Ascending aorta (tissue), 2 donors: ENCODE measurements at places on chromosomes 6 and 20. TPM values are rescaled to one million over a fixed set of nuclear protein-coding genes. Genes with fewer than 3 reads are reported as not detected.

DNA sequence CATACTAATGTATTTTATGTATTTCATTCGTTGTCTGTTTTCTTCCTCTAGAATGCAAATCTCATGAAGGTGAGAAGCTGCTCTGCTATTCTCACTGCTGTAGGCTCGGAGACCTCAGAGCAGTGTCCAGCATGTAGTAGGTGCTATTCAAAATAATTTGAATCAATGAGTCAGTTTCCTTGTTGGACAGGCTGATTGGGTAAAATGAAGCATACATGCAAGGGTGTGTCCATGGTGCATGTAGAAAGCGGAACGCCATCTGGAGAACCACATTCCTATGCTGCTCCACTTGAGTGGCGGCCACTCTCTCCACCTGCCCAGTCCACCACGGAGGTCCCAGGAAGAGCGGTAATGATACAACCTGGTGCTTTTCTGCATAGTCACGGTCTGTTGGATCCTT, 412.1 kb downstream of the QKI start:
- no peak for DNase-seq

GRCh38 chr6:134309983-134310605, 7.8 kb downstream of the SGK1 start:
- no peak for DNase-seq

DNA sequence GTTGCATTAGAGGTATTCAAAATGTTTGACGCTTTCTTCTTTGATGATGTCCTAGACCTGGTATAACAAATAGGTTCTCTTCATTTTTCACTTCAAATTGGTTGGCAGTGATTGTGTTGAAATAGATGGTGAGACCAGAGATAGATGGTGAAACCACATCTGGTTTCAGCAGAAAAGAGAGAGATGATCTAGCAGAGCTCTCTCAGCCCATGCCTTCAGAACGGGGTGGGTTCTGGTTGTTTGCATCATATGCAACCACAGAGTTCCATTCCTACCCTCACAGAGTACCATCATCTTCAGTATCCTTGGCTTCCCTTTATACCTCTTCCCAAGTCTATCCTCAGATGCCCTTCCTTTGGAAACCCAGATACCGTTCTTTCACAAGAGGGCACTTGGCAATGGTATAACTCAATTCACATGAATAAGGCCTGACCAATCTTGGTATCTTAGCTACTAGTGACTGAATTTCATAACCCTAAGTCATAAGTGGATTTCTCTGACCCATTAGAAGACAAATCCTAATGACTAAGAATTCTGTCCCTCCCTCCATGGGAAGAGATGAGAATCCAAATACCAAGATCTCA, 93.7 kb downstream of the UBE3D start:
- no peak for DNase-seq

- DNase-seq, result no peak
Observed at GRCh38 chr6:44115866-44116265, 11.4 kb downstream of the MRPL14 start.

ANGPT4 gene
- total RNA-seq, result 5.7 TPM

DNA sequence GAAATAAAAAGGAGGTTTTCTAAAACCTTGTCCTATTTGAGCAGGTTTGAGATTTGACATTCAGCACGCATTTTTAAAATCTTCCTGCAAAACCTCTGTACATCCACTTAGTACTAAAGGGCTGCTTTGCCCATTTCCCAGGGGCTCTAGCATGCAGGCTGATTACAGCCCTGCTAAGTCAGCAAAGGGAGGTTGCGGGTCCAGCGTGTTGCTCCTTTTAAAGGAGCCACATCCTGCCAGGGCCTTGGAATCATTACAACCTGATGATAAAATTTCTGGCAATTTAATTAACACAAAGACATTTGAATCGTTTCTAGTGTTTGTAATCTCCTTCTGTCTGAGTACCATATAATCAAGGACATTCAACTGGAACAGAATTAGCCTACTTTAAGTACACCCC, 455.1 kb upstream of the CITED2 start:
- DNase-seq, result no peak

CAGE1 gene
- not detected for total RNA-seq

- no peak for DNase-seq
Observed at GRCh38 chr6:23647045-23647444, 479.0 kb upstream of the NRSN1 start.

- no peak for DNase-seq
Observed at GRCh38 chr20:17626217-17627007, 55.6 kb downstream of the RRBP1 start.

SLC16A10 gene
- 7.8 TPM for total RNA-seq

SNX3 gene
- 112 TPM for total RNA-seq

DNA sequence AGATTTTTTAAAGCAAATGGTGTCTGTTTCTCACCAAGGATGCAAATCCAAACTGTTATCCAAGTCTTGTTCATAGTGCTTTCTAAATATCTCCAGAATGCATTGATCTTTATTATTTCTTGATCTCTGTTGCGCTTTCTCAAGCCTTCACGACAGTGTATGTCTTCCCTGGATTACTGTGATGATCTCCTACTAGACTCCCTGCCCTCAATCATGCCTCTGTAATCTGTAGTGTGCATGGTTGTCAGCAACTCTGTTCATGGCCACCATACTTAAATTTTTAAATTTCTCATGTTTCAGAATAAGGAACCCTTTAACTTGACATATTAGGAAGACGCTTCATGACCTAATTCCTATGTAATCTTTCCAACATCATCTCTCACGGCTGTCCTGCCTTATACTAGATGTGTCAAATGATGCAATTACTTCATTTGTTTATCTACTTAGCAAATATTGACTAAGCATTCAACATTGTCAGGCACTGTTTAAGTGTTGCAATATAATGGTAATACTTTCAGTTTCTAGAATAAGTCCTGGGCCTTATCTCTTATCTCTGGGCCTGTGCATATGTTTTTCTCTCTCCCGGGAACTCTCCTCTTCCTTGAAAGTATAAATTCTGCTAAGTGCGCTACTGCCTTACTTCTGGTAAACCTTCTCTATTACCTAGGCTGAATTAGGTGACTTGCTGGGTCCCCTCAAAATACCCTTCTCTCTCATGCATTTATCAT, 25.6 kb upstream of the AHI1 start:
- DNase-seq, result no peak

DNA sequence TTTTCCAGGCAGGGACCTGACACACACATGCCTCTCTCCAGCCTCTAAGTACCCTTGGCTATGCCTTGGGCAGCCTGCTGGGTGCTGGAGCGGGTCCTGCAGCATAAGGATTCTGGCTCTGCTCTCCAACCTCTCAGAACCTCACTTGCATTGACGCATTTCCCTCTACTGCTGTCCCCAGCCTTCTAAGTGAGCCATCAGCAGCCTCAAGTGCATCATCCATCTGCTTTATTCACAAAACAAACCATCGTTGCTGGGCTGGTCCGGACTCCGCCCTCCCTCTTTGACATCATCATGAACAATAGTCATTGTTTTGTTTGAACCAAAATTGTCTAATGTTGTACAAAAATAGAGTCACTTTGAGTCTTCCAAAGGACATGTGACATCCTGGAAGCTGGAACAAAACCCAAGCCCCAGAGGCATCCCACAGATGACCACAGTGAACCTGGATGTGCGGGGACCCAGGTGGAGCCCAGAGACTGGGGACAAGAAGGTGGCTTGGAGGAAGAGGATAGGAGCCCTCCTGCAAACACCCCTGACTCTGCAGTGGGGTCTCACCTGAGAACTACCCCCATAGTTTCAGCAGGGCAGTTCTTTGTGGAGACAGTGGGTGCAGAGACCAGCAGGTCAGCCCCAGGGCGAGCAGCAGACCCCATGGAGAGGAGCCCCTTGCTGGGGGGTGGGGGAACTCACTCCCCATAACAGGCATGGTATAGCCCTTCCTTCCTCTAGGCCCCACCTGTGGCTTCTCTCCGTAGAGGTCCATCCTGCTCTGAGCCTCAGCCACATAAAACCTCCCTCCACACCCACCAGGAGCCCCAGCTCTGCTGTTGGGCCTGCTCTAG, 230.1 kb downstream of the SYNDIG1 start:
- no peak for DNase-seq

DNA sequence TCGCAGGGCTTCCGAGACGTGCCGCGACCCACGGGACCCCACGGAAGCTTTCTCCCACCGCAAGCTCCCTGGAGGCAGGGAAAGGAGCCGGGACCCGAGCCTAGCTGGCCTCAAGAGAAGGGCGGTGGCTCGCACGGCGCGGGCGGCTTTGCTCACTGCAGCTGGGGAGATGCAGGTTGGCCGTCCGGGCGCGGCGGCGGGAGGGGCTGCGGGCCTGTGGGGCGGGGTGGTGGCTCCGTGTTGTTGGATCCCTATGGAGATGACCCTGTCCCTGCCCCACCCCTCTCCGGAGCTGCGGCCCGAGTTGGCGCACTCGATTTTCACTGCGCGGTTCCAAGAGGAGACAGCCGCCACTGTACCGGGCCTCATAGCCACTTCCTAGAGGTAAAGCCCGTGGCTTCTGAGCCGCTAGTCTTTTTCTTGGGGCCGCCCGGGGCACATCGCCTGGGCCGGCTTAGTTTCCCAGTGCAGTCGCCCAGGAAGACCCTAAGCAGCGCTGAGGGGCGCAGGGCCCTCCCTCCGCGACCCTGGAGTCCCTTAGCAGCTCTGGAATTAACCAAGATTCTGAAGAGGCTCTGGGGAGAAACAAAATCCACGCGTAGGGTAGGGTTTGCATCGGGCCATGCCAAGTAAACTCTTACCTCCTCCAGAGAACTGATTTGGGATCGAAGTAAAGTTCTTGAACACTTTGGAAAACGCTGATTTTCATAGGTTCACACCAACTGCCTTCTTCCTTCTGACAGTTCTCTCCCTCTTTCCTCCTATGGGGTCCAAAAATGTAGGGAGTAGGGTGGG, at the start of gene ECT2L:
Gene ECT2L, plus strand, starts transcription at position 279 of the 795 bp plus-strand sequence. CDS start 17,188 bp downstream, outside the sequence.
- DNase-seq, result peak; percentile 70

DNA sequence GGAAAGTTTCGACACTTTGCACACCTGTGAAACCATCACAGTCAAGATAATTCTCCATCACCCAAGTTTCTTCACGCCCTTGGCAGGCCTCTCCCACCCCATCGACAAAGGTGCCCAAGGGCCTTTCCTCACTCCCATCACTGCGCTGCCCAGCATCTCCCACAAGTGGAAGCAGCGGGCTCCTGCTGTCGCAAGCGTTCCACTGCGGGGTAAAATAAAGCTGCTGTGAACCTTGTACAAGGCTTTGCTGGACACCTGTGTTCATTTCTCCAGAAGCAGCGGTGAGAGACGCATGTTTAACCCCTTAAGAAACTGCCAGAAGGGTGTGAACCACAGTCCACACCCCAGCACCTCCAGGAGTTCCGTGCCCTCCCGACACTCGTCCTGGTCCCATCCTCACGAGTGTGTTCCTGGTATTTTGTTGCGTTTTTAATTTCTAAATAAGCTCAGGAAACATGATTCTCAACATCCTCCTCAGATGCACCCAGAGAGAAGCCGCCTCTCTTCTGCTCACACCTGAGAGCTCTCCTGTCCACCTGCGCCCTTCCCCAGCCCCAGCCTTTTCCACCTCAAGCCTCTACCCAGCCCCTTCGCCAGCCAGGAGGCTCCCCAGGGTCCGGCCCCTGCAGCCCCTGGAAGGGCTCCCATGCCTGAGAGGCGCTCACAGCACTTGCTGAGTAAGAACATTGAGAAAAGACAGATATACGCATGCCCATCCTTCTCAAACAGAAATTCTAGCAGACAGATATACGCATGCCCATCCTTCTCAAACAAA, 97.5 kb downstream of the TAF4 start:
- no peak for DNase-seq

DNA sequence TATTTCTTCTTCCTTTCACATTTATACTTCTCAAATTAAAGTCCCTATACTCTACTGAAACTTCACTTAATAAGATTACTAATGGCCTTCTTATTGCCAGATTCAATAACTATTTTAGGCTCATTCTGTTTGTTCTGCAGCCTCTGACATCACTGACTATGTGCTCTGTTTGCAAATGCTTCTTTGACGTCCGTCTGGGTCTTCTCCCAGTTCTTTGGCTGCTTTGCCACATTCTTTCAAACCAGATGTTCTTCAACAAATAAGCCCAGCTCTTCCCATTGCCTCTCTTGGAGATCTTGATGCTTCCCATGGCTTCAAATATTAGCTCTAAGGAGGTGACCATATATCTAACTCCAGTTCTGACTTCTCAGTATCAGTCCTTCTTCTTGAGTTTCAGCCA, 117.4 kb downstream of the BTBD9 start:
- DNase-seq, result no peak

KIAA1755 gene
- total RNA-seq, result 15.2 TPM

DNA sequence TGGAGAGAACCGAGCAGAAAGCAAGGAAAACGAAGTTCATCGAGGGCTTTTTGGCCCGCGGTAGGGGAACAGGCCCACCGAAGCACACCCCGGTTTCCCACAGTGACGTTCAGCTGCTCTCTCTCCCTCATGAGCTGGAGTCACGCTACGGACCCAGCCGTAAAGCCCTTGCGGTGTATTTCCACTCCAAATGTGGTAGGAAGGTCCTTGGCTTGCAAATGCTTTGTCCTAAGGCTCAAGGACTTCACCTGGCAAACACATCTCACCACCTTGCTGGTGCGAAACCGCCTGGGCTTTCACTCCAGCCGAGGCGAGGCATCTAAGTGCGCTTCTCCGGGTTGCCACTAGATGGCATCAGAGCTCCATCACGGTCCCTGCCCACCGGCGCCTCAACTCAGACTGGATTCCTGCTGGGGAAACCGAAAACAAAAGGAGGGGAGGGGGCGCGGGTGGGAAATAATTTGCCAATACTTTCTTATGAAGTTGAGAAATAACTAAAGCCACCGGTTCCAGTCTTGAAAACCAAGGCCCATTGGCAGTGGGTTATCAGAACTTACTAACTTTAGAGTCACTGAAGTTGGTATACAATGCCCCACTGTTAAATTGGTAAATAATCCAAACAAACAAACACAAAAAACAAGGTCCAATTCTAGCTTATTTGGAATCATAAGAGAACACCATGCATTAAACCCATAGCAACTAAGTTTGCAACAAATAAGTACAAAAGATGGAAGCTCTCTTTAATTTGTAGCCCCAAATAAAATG, 13.4 kb upstream of the FOXC1 start:
- no peak for DNase-seq

DNA sequence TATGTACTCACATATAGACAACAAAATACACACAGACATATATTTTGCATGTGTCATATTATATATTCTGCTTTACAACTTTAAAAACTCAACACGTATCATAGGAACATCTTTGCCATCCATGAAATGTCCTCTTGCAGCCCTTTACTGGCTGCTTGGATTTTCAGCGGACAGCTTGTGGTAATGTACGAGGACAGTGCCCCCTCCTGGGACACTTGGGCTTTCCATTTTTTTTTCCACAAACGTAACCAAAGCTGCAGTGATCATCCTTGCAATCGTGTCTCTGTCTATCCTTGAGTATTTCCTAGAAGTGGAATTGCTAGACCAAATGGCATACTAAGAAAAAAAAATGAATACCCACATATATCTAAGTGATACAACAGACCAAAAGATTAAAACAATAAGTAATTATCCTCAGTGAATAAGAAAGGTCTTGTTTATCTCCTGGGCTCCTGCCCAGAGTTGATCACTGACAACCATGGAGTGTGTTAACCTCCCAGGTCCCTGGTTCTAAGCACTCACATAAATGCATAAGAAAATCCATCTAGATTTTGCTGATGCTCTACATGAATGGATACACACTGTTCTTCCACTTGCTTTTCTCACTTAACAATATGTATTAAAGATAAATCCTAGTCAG, 18.1 kb downstream of the BPI start:
- no peak for DNase-seq

GRCh38 chr6:55776113-55776512, 99.3 kb downstream of the BMP5 start:
- no peak for DNase-seq
